ENCODE measurements at places on chromosomes 7 and 10.

- DNase-seq = no peak
Observed at GRCh38 chr7:134630893-134631292, 15.8 kb upstream of the BPGM start.

GRCh38 chr7:5777932-5778331, 3.5 kb downstream of the RNF216 start:
- no peak for DNase-seq

DNA sequence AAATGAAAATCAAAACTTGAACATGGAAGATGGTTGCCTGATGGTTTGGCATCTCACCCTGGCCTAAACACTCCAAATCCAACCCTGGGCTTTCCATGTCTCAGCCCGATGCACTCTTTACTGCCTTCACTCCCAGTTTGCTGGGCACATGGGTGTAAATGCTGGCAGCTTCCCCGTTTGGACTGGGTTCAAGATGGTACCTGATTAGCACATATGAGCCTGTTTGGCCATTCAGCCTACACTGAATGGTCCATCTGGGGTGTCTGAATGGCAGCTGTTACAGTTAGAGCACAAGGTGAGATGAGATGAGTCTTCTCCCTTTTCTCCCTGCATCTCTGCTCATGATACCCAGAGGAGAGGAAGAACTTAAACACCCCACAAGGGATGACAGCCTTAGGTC, 37.1 kb downstream of the ATXN7L1 start:
- DNase-seq = peak; percentile 44

DNA sequence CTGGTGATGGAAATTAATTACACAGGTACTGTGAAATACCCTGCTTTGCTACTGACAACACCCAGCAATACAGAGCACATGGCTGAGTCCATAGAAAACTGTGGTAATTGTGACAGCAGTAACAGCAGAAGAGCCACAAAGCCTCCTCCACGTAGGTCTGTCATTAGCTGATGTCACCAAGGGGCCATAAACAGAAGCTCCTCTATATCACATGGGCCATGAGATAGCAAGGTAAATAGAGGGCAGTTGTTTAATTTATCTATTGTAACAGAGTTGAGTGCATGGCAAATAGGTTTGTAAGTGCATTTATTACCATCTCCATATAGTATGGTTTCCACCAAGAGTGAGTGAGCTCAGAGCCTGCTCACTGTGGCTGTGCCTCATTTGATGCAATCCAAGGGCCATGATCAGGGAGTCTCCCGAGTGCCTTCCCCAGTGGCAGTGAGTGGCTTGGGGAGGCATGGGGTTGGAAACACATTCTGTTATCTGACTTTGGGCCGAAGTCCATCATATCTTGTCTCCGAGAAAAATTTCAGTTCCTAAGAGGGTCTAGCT, 281.2 kb downstream of the SKAP2 start:
- no peak for DNase-seq

DNA sequence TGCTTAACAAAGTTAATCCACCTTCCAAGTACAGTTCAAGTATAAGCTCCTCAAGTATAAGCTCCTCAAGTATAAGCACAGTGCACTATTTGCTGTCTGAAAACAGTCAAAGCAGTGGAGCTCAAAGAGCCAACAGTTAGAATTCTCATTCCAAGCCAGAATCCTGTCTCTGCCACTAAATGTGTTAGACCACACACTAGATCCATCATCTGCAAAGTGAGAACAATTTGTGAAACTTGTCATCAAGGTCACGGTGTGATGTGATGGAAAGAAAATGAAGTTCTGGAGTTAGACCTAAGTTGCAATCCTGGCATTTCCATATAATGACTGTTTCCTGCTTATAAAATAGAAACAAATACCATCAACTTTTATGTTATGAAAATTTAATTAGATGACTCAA, 602.5 kb downstream of the TNS3 start:
- no peak for DNase-seq

DNA sequence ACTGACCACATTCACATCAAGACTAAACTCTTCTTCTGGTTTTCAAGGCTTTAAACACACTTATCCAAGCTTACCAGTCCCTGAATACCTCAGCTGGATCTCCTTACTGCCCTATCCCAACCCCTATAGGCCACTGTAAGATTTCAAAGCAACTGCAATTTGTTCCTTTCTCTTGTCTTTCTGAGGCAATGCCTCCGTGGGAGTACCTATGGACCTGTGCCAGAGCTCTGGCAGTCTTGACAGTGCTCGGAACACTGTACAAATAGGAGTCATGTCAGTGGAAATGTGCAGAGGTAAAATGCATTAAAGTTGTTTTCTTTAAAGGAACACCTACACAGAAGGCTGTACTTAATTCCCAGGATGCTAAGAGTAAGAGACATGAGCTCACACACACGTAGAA, 124.7 kb downstream of the CNOT4 start:
- DNase-seq = no peak

DNA sequence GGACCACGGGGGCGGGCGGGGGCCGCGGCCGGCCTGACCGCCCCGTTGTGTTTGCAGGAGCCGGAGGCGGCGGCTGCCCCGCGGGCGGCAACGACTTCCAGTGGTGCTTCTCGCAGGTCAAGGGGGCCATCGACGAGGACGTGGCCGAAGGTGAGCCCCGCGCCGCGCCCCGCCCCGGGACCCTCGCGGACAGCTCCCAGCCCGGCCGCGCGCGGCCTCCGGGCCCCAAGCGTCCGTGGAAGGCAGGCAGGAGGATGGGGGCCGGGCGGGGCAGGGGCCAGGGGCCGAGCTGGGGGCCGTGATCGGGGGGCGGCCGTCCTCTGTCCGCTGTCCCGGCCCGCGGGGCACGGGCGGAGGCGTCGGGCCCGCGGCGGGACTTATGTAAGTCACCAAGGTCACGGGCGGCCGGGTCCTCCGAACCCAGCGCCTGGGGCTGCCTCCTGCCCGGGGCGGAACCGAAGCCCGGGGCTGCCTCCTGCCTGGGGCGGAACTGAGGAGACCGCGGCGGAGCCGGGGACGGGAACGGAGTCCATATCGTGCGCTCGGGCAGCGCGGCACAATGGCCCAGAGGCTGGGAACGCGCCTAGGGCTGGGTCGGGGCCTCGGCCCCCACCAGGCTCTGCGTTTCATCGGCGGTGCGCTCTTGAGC, 497 bp downstream of the PPP2R2D start:
- DNase-seq = no peak

- DNase-seq = no peak
Observed at GRCh38 chr10:4498711-4499251, 327.2 kb upstream of the AKR1E2 start.

DNA sequence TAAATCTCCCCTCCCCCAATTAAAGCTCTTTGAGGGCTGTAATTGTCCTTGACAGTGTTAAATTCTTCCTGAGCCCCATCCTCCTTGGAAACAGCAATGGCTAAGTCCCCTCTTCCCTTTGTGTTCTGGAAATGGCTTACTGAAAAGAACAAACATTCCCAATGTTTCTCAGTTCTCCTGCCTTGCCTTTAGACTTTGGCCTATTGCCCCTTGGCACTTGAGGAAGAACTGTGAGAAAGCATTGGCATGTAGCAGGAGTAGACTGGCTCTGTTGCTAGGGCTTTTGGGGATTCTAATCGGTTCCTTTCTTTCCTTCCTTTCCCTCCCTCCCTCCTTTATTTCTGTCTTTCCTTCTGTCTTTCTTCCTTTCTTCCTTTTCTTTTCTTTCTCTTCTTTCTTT, 463.3 kb upstream of the PODXL start:
- DNase-seq = no peak

DNA sequence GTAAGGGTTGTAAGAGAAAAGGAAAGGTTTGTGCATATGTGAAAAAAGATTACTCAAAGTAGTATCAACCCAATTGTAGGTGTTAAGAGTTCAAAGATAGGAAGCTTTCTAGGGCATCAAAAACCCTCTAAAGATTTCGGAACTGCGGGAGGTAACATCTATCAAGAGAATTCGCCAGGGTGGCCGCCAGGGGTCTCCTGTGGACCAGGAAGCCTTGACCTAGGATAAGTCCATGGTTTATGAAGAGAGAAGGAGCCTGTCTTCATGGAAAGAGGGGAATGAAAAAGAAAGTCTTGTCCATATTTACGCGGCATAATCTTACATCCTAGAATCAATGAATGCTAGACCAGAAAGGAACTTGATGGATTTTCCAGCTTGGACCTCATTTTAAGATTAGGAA, 140.7 kb upstream of the CALCR start:
- DNase-seq = peak; percentile 19

GRCh38 chr7:16046041-16046440, 359.6 kb upstream of the MEOX2 start:
- no peak for DNase-seq

GRCh38 chr7:41786944-41787343, 84.1 kb upstream of the INHBA start:
- DNase-seq = no peak

DNA sequence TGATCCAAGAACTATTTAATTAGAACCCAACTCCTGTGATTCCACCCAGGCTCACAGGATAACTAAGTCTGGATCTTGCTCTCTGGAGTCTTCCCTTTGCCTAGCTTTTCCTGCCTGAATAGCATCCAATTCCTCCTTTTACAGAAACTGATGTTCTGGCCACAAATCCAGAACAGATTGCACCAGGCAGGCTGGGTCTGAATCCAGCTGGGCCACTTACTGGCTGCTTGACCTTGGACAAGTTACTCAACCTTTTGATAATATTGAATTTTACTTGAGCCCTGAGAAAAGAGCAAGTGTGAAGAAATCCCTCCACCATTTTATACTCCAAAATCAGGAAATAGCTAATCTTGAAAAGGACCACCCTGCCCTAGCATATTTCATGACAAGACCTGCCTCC, 55.5 kb upstream of the SLC35G1 start:
- DNase-seq = no peak

DNA sequence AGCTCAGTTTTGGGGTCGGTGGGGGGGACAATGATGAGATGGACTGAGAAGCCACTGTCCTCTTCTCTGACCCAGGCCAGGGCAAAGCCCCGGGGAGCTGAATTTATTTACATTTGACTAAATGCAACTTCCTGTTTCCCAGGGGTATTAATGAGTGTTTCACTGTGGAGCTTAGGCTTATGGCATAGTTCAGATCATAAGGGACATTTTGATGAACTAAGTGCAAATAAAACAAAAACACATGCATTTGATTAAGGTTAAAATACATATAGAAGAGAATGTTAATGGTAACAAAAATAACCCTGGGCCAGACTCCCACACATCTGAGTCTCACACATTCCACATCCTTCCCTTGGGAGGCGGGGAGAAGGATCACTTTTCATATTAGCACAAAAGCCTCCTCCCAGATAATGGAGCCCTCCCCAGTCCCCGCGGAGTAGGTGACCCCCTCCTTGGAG, 320.6 kb downstream of the FRMD4A start:
- DNase-seq = no peak

DNA sequence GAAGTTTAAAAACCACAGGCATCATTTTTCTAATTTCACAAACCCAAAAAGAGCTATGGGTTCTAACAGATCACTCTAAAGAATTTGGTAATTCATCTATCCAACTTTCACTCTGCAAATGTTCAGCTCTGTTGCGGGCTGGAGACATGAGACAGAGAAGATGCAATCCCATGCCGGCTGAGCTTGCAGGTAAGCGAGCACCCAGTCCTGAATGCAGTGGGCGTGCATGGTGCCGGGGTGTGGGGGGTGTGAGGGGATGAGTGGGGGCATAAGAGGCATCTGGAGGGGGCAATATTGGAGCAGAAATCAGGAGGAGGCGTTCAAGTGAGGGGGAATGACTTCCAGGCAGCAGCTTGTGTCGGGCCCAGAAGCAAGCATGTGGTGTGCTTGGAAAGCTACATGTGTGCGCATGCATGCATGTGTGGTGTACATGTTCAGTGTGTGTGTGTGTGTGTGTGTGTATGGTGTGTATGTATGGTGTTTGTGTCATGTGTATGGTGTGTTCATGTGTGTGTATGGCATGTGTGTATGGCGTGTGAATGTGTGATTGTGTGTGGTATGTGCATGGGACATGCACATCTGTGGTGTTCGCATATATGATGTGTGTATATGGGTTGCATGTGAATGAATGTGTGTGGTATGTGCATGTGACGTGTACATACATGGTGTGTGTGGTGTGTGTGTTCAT, 172.9 kb downstream of the PRKCQ start:
- DNase-seq = no peak

- no peak for DNase-seq
Observed at GRCh38 chr7:26049081-26049480, 102.9 kb upstream of the NFE2L3 start.

DNA sequence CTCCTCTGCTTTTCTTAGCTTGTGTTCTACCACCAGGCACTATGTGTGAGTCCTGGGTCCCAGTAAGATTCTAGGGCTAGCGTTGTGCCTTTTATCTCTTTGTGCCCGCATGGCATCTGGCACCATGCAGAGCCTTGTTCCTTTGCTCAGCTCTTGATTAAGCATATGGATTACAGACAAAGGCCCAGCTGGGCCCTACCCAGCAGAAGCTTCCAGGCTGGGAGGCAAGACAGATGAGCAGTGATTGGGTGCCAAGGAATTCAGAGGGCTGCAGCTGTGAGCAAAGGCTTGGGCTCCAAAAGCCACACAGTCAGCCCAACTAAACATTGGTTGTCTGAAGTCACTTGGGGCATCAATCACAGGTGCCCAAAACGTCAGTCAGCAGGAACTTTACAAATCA, 2.0 kb downstream of the ACSM6 start:
- DNase-seq = peak; percentile 68

DNA sequence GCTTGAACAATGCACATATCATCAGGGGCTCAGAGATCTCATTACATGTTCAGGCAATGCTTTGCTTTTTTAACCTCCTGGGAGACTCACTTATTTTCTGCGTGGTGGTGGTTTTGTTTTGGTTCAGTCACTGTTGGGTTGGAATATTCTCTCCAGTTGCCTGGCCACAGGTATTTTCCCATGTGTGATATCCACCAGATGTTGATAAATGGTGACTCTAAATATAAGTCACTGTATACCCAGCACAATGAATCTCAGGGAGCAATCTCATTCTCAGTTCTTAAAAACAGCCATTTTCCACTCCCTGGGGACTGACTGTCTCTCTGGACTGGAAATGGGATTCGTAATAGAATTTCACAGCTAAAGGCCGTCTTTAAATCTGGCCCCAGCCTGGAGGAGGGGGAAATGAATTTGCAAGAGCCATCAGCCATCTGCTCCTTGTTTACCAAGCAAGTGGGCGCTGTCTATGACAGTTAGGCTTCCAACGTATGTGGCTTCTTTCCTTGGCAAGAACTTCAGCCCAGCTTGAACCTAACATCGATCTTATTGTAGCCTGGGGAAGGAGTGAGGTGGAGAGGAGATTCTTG, 1106.2 kb downstream of the NRG3 start:
- peak; percentile 53 for DNase-seq

- no peak for DNase-seq
Observed at GRCh38 chr7:93717217-93717900, 142.8 kb upstream of the CALCR start.
